ENCODE measurements at places on chromosomes 5 and 9.

- DNase-seq, result no peak
These were observed 5.7 kb downstream of the TBCA start for GRCh38 chr5:77770293-77771005.

DNA sequence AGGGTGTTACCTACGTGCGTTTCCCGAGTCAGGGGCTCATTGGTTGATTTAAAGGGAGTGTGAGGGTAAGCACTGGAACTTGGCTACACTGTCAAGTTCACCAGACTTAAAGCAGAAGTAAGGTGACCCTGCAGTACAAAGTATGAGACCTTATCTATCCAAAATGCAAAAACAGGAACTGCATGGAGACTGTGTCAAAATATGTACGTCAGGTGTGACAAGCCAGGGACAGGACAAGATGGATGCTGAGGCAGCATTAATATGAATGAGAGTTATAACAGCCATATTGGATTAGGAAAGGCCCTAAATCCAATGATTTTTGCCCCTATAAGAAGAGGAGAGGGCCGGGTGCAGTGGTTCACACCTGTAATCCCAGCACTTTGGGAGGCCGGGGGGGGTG is 15.4 kb upstream of the SUSD3 start:
- DNase-seq, result no peak

GRCh38 chr5:96067251-96067650 is 105.6 kb upstream of the ELL2 start:
- DNase-seq, result no peak

DNA sequence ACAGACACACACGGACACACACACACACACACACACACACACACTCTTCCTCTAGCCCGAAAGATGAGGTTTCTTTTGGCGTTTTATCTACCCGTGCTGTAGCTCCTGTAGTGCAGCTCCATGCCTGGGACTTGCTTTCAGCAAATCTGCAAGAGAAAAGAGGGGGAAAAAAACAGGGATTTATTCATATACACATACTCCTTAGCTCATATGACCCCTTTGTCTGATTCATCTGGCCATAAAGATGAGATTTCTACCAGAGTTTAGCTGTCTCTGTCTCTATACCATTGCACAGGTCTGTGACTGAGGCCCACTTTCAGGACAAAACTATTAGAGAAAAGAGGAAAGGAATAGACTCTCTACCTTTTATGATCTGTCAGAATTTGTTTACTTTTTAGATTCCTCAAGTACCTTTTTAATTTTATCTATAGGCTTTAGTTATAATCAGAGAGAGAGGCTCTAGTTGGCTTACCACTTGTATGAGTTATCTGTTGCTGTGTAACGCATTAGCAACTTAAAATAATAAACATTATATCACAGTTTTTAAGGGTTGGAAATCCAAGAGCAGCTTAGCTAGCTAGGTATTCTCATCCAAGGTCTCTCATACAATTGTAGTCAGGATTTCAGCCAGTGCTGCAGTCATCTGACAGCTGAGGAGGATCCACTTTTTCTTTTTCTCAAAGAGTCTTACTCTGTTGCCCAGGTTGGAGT is 14.7 kb downstream of the SNX2 start:
- no peak for DNase-seq

DNA sequence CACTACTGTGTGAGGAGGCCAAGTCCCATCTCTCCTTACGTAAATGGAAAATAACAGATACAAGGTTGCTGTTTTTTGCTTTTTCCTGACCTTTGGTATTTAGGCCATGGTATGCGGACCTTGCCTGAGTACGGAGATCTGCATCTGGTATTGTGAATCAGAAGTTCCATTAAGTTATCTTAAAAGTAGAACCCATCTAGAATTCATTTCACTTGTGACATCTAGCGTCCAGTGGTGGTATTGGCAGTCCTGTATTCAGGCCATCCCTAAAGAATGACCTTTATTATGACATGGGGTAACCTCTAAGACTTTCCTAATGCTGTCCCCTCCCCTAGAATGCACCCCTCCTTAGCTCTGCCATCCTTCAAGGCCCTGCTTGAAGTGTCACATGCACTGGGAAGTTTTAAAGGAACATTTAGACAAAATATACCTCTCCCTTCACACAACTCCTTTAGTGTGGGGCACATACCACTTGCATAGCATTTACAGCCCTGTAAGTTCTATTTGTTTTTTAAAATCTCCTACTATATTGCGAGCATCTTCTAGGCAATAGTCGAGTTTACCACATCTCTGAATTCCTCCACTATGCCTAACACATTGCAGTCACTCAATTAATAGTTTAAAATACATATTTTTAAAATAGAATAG is 1.9 kb upstream of the SPDL1 start:
- DNase-seq, result peak; percentile 15

DNA sequence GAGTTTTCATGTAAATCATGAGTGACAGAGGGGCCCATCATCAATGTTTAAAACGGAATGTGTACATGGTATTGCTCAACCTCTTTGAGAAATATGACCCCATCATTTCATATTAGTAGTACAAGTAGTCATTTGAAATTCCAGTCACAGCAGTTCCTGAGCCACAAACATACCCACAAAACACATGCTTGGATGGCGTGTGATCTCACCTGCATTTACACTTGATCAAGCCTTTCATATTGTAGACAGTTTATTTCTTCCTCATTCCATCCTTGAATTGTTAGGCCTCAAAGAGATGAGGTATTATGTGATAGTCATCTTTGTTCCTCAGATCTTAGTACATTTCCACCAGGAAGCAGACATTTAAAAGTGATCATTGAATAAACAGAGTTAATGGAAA is 96.8 kb upstream of the TAS2R1 start:
- DNase-seq, result no peak

- no peak for DNase-seq
These were observed 700.3 kb upstream of the TYRP1 start for GRCh38 chr9:11992866-11993265.

DNA sequence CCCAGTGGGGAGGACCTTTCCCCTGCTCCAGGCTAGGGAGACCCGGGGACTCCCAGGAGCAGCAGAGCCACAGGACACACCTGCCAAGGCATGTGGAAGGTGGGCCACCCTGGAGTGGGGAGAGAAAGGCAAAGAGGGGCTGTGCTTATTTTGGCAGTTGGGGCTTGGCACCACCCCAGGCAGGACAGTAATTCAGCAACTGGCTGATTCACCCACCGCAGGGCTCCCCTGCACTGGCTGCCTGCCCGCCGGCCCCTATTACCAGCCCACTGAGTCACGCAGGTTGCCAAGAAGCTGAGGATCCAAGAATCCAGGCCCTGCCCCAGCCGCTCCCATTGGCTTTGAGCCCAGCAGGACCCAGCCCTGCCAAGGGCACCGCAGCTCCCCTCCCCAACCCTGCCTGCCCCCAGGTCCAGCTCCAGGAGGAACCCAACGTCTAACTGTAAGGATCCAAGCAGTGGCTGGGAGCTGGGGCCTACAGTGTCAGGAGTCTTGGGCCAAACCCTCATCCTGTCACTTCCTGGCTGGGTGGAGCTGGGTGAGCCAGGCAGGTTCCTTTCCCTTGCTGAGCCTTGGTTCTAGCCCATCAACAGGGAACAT is 14.2 kb upstream of the RALGDS start:
- peak; percentile 78 for DNase-seq

- DNase-seq, result peak; percentile 61
These were observed at the start of gene BRINP1 for GRCh38 chr9:119368681-119369581. Gene BRINP1, minus strand, starts transcription at chr9:119369435. Its CDS starts 56,080 bp downstream, at chr9:119313355.

- peak; percentile 15 for DNase-seq
These were observed 10.6 kb downstream of the MTAP start for GRCh38 chr9:21812946-21813568.

DNA sequence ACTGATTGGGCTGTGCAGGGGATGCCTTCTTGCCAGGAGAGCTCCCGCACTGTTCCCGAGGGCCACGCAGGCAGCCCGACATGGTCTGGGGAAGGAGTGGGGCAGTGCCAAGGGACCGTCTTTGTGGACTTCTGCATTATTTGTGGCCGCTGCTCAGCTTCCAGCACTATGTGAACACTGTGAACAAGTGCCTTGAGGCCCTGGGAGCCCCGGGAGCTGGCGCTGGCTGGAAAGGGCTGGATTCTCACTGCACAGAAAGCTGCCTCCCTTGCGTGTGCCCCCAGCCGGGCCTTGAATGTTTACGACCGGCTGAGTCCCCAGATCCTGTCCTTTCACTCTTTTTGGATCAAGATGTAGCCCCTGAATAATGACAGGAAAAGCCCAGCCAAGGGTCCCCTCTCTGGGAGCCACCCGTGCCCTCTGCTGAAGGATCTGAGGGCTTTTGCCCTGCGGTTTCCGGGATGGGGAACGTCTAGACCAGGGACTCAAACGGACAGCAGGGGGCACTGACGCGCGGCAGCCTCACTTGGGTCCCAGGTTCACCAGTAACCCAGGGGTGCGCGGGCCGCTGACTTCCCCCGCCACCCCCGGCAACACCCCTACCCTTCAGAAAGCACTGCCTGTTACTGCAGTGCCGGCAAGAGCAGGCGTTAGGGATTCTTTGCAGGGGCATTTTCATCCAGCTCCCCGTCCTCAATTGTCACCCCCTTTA is 98.9 kb upstream of the FCN2 start:
- DNase-seq, result no peak

- DNase-seq, result no peak
These were observed 7.1 kb downstream of the PHYHD1 start for GRCh38 chr9:128927731-128928411.

DNA sequence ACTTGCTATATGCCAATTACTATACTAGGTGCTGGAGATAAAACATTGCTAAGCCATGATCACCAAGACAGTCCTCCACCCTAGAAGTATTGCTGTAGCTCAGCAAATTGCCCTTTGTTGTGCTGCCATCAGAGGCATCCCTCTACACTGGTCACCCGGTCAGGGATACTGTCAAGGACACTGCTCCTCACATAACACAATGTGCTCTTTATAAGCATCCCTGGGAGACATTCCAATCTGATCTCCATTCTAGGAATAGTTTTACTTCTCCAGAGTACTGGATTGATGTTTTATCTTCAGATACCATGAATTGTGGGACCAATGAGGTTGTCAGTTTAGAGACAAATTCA is 10.4 kb upstream of the DNAJA1 start:
- DNase-seq, result no peak

- no peak for DNase-seq
These were observed 4.3 kb downstream of the B4GALT1 start for GRCh38 chr9:33162721-33163311.

- DNase-seq, result peak; percentile 70
These were observed 6.1 kb upstream of the PRR16 start for GRCh38 chr5:120457839-120458507.

DNA sequence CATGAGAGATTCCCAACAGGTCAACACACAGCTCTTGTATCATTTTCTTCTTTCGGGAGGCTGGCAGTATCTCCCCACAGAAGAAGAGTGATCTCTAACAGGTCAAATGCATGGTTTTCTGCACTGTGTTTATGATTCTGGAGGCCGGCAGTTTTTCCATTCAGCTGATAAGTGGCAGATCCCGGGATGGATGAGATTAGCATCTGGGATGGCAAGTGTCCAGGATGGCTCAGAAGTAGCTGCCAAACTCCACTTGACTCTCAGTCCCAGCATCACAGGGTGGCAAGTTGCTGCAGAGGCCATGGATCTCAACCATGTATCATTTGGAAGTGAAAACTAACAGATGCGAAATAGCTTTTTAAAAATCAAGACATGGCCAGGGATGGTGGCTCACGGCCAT is 97.8 kb upstream of the SLC44A1 start:
- no peak for DNase-seq
